ENCODE measurements at places on chromosomes 7 and 10.

- DNase-seq, result no peak
Measured at GRCh38 chr7:53466371-53466770, 430.9 kb downstream of the POM121L12 start.

DNA sequence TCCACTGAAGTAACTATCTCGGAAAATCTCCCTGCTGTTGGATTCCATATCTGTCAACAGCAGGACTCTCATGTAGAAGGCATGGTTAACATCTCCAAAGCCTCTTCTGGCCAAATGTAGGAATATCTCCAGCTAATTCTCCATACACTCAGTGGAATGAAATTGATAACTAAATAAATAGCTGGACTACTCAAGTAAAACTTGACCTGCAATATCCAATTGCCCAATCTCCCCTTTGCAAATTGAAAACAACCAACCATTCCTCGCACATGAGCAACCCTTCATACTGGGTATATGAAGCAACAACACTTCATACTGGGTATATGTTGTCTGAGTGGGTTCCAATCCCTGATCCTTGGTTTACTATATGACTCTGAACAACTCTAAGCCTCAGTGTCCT, 105.4 kb upstream of the KMT2E start:
- no peak for DNase-seq

GRCh38 chr7:158039270-158039669, 548.4 kb downstream of the PTPRN2 start:
- no peak for DNase-seq

DNA sequence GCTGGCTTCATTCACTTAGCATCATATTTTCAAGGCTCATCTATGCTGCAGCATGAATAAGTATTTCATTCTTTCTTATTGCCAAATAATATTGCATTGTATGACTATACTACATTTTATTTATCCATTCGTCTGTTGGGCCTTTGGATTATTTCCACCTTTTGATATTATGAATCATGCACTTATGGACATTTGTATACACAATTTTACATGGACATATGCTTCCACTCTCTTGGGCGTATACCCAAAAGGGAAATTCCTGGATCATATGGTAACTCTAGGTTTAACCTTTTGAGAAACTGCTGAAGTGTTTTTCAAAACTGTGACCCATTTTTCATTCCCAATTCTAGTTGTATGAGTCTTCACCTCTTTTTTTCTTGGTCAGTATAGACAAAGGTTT, 80.3 kb upstream of the GNAI1 start:
- DNase-seq, result no peak

- no peak for DNase-seq
Measured at GRCh38 chr10:59793919-59794318, 40.7 kb upstream of the MRLN start.

GRCh38 chr7:142753366-142753765, 4.1 kb downstream of the PRSS1 start:
- DNase-seq, result no peak

GRCh38 chr7:111137296-111138192, 46.6 kb downstream of the LRRN3 start:
- DNase-seq, result no peak

All from mucosa of gallbladder (tissue), 1 donor.